ENCODE measurements at places on chromosomes 5 and 9.

DNA sequence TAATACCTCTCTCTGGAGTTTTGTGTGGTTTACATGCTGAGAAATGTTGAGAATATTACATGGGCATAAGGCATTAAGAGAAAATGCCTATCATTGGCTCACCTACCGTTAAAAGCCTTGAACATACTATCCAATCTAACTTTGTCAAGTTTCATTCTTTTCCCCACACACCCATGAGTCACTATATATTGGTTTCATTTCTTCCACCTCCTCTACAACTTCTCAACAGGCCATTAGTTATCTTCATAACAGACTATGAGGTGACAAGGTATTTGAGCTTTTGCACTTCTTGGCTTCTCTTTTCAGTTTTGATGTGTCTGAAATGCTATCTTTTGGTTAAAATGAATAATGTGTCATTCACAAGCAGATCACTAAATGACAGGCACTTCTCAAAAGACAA is 288.0 kb downstream of the KCNN2 start:
- DNase-seq = no peak

DNA sequence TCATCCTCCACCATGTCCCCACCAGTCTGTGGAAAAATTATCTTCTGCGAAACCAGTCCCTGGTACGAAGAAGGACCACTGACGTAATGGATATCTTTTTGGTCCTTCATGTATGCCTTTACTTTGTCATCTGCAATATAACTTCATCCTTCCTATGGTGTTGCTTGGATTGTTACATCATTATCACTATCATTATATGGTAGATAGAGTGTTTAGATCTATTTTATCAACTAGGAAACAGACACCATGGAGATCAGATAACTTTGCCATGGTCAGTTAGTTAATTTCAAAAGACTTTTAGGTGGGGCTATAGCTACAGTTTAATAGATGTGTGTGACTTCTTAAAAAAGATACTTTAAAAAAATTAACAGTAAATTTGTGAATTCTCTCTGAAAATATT is 23.8 kb upstream of the CAMLG start:
- no peak for DNase-seq

- no peak for DNase-seq
Measured at GRCh38 chr9:129170229-129170628, 7.8 kb downstream of the IER5L start.

GRCh38 chr9:6827439-6828145 is 69.8 kb downstream of the KDM4C start:
- peak; percentile 39 for DNase-seq

DNA sequence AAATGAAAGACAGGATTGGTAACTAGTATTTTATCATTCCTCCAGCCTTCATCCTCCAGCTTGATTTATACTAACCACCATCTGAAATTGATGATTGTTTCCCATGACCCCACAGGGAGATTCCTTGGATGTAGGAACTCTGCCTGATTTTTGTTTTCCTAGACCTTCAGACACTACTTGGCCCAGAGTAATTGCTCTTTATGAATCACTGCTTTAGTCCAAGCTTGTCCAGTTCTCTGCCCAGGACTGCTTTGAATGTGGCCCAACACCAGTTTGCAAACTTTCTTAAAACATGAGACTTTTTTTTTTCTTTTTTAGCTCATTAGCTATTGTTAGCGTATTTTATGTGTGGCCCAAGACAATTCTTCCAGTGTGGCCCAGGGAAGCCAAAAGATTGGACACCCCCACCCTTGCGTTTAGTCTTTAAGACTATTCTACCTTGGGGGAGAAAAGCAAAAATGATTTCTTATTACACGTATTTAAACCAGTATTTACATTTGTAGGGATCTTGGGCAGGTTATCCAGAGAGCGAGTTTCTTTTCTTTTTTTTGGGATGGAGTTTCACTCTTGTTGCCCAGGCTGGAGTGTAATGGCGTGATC is 18.4 kb downstream of the BASP1 start:
- DNase-seq = peak; percentile 17
